GM23338 (cell line): ENCODE measurements at places on chromosomes 3 and 15.

DNA sequence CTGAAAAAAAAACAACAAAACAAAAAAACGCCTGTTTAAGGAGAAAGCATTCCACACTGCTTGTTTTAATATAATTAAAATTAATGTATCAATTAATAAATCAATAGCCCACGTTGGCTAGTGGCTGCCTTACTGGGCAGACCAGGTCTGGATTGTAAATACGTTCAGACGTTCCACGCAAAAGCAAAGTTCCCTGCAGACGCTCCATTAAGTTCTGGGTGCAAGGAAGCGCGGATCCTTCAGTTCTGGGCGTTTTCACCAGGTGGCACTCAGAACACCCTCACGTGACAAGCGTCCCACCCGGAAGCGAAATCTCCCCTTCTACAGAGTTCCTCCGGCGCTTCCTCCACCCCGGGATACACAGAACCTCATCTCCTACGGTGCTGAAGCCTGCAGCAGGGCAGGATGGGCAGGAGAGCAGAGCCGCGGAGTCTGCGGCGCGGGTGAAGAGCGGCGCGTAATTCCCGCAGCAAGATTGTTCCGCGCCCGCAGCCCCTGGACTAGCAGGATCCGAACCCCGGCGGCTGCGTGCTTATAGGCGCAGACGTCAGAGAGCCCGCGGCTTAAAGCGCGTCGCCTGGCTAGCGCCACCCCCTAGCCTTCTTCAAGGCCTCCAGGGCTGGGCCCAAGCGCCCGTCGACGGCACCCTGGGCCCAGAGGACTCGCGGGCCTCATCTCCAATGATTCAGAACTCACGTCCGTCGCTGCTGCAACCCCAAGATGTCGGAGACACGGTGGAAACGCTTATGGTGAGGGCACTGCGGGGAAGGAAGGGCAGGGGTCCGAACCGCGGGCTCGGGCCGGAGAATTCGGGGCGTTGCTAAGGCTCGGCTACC is at the start of gene SLC25A38:
SLC25A38 (plus strand) TSS at position 326 of the 836 bp plus-strand sequence; CDS start at position 681, 355 bp downstream.
- DNase-seq, result peak; percentile 94

GRCh38 chr3:67605377-67605776 is 49.0 kb downstream of the SUCLG2 start:
- peak; percentile 30 for DNase-seq

DNA sequence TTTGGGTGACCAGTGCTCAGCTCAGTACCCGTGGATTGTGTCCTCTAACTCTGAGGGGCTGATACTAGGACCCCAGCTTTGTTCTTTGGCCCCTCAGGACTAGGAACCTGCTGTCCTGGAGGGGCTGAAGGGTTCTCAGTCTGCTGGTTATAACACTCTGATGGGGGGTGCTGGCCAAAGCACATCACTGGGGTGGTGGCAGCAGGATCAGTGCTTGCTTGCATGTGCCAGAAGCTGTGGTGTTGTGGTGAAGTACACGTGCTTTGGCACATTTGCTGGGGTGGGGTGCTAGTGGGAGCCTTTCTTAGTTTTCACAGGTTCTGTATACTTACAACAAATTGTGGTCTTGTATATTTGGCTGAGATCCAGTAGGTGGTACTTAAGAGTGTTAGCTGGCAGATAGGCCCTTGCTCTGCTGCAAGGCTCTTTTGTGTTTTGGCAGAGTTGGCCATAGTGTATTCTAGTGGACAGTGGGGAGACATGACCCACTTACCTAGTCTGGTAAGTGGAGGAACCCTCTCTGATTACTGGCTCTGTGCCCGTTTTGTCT is 344.3 kb downstream of the EDEM1 start:
- no peak for DNase-seq

- no peak for DNase-seq
Observed at GRCh38 chr15:100055821-100056220, 286.0 kb downstream of the ADAMTS17 start.
